ENCODE measurements at places on chromosomes 5 and 9.

- no peak for DNase-seq
These were observed 11.1 kb downstream of the FGF1 start for GRCh38 chr5:142674531-142675469.

- no peak for DNase-seq
These were observed 81.1 kb downstream of the RMI1 start for GRCh38 chr9:84061613-84062193.

GRCh38 chr5:102306121-102306520 lies 10.0 kb upstream of the SLCO4C1 start:
- no peak for DNase-seq

DNA sequence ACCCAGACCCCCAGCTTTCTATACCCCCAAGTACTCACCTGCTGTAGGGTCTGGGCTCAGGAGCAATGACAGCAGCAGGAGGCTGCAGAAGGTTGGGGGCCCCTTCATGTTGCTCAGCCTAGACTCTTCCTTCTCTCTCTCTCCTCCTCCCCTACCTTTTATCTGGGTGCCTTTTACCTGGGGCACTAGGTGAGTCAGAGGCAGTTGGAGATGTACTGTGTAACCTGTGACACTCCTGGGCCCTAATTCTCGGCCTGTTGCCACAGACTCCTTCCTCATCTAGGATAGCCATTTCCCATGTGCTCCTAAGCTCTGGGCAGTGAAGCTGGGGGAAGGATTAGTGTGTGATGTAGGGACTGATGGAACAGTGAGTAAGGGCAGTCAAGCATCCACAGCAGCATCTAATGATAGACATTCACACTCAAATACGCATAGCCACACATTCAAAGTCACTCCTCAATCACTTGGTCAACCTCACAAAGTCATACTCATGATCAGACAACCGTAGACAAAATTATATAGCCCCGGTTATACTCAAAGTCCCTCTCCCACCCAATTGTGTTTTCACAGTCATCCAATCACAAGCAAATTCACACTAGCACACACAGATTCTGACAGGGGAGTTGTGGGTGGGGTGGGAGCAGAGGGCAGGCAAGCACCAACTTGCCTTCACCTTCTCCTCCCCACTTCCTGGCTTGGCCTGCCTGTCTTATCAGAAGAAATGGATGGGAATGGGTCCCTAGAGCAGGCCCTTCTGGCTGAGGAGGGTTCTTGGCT lies at the start of gene CCL27:
Gene CCL27, minus strand, starts transcription at position 132 of the 777 bp plus-strand sequence. Its CDS starts 24 bp downstream, at position 108.
- no peak for DNase-seq

DNA sequence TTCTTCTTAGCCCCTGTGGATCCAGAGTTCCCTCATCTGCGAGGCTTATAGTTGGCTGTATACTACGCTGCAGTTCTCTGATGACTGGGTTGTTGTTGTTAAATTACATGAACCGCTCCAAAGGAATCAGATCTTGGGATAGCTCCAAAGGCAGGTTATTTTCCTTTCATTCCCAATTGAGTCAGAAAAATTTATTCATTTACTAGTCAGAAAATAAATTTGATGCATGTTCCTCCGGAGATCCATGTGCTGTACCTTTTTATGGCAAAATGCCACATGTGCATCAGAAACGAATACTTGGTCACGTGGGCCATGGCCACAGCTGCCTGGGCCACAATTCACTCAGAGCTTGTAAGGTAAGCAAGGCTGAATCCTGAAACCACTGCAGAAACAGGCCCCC lies 304.0 kb downstream of the NR2F1-AS1 start:
- DNase-seq = no peak

DNA sequence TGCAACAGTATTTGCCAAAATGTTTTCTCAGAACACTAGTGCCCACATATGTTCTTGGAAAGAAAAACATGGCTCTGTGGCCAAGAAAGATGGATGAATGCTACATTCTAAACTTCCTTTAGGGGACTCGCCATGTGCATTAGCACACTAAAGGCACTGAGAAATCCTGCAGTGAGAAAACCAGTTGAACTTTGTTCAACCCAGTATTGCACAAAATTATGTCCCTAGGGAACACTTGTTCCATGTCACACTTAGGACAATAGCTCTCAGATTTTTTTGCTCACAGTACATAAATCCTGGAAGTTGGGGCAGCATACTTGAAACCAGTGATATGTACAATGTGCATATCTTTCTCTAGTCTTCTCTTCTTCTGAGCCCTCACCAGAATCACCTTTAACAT lies 96.6 kb downstream of the ADRB2 start:
- no peak for DNase-seq

GRCh38 chr5:1983919-1984695 lies 101.4 kb upstream of the IRX4 start:
- no peak for DNase-seq

GRCh38 chr5:20959347-20959746 lies 971.3 kb upstream of the CDH18 start:
- DNase-seq = no peak

GRCh38 chr9:99576002-99576401 lies 245.7 kb upstream of the NR4A3 start:
- DNase-seq = no peak

DNA sequence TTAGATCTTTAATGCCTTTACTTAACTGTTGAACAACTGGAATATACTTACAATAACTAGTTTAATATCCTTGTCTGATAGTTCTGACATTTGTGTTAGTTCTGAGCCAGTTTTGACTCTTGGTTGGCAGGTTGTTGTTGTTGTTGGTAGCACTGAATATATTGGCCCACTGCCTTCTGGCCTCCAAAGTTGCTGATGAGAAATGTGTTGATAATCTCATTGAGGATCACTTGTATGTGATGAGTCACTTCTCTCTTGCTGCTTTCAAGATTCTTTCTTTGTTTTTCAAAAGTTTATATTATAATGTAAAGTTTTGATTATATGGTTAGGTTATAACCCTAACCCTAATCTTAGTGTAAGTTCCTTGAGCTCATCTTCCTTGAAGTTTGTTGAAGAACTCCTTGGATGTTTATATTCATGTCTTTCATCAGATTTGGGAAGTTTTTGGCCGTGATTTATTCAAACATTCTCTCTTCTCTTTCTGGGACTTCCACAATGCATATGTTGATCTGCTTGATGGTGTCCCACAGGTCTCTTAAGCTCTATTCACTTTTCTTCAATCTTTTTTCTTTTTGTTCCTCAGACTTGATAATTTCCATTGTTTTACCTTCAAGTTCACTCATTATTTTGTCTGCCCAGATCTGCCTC lies 149.7 kb downstream of the FGF18 start:
- DNase-seq = no peak

DNA sequence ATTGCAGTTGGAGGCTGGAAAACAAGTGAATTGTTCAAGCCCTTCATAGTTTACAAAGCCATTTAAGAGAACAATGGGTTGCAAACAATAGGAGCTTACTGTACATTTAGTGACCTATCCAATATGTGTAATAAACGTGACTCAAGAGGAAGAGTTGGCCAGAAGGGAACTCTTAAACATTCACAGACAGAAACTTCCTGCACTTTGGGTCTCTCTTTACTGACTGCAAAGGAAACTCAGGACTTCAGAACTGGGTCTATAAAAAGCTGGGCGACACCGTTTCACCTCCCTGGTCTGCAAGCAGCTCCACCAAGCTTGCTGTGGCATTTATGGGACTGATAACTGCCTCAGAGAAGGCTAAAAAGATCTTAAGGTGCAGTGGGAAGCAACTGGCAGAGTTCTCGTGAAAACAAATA lies 48.7 kb upstream of the SPATA31D4 start:
- DNase-seq = no peak

- no peak for DNase-seq
These were observed 18.6 kb downstream of the ZNF622 start for GRCh38 chr5:16446993-16447392.

DNA sequence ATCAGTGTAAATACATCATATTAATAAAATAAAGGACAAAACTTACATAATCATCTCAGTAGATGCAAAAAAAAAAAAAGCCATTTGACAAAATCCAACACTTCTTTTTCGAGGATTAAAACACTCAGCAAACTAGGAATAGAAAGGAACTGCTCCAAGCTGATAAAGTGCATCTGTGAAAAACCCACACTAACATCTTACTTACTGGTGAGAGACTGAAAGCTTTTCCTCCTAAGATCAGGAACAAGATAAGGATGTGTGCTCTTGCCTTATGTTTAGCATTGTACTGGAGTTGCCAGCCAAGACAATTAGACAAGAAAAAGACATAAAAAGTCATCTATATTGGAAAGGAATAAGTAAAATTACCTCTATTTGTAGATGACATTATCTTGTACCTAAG lies 120.2 kb upstream of the SAP30L start:
- no peak for DNase-seq

DNA sequence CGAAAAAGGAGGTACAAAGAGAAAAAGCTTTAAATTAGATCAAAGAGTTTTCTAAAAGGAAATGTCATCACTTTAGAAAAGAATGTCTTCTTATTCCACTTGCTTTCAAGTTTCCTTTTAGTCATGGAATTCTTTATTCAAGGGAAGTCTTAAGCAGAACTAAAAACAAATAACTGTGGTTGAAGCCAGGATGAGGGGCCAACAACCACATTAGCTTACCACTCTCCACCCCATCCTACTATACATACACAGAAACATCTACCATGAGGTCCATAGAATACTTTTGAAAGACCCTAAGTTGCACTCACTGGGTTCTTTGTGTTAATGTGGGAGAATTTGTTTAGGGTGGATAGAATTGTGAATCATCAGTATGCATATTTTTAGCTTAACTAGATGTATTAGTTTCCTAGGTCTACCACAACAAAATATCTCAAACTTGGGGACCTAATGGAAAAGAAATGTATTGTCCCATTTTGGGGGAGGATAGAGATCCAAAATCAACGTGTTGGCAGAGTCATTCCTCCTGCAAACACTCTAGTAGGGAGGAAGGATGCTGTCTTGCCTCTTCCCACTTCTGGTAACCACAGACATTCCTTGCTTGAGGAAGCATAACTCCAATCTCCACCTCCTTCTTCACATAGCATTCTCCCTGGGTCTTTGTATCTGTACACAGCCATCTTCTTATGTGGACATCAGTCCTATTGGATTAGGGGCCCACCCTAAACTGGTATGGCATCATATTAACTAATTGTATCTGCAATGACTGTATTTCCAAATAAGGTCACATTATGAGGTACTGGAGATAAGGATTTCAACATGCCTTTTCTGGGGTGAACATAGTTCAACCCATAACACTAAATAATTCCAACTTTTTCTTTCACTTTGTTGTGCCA lies 239.4 kb downstream of the LURAP1L start:
- no peak for DNase-seq

DNA sequence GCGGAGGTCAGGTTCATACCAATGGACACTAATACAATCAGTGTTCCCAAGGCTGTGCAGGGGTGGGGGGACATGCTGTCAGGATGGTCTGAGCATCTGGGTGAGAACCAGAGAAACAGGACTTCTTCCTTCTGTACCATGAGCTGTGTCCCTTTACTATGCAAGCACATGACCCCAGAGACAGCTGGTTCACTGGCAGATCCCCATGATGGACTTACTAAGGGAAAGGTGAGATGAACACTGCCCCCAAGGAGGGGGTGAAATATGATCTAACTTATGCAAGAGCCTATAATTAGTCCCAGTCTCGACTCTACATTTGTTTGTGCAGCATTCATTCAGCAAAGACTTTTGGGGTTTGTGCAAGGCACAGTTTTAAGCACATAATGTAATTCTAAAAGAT lies 91.4 kb downstream of the LIFR start:
- DNase-seq = no peak

- DNase-seq = no peak
These were observed 570.6 kb upstream of the KLF4 start for GRCh38 chr9:108060175-108060574.

- no peak for DNase-seq
These were observed 43.6 kb upstream of the PCSK1 start for GRCh38 chr5:96476654-96477053.

GRCh38 chr5:171312129-171312974 lies 3.3 kb downstream of the TLX3 start:
- no peak for DNase-seq

DNA sequence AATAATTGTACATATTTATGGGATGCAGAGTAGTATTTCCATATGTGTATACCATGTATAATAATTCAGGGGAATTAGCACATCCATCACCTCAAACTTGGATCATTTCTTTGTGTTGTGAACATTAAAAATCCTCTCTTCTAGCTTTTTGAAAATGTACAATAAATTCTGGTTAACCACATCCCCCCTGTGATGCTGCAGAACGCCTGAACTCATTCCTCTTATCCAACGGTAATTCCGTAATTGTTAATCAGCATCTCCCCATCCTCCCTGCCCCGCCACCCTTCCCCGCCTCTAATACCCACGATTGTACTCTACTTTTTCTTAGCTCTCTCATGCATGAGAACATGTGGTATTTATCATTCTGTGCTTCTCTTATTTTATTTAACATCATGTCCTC lies 127.7 kb upstream of the ANKRD55 start:
- DNase-seq = no peak

- no peak for DNase-seq
These were observed 60.3 kb upstream of the SLC27A6 start for GRCh38 chr5:128904805-128905567.

DNA sequence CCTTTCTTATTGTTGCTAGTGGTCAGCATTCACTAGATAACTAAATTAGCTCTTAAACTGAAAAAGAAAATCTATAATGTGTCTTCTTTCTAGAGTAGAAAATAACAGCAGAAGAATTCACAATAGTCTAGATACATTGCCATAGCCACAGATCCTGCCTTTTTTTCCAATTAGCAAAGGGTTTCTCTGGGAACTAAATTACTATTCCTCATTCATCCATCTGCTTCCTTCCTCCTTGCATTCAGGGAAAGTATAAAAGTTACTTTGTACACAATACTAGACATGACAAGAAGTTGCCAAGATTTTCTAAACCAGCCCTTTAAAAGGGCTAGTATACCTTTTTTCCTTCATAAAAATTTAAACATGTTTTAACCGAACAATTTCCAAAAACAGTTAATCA lies 21.2 kb upstream of the WDR41 start:
- no peak for DNase-seq

DNA sequence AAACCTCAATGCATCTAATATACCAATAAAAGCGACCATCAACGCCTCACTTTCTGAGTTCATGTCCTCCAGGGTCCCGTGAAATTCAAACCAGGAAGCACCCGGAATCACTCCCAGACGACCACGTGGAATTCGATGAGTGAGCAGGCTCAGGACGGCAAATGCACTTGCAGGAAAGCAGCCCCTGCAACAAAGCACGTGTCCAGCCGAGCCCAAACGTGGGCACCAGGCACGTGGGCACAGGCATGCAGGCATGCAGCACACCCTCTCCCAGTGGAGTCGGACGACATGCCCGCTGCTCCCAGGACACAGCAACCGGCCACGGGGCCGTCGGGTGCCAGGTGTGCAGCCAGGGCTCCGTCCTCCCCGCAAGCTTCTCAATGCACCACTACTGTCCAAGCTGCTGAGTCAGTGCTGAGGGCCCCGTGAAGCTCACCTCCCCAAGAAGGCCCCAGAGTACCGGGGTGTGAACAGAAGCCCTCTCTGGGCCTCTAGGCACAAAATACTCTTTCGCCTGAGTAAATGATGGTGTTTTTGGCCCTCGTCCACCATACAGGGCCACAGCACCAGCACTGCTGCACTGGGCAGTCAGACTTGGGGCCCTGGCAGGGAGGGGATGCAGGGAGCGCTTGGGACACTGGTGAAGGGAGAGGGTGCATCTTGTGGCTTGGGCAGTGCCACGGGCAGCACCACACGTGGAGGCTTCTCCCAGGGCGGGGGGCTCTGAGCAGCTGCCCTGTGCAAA lies 87.6 kb downstream of the VAV2 start:
- DNase-seq = no peak
